Right renal cortex interstitium (tissue), 3 donors: ENCODE measurements at places on chromosomes 7 and 10. TPM values are rescaled to one million over a fixed set of nuclear protein-coding genes. Genes with fewer than 3 reads are reported as not detected.

- no peak for DNase-seq
Observed at GRCh38 chr10:78330884-78331283, 297.2 kb downstream of the RPS24 start.

GRCh38 chr7:55441774-55442522, 76.8 kb downstream of the LANCL2 start:
- DNase-seq, result no peak

- DNase-seq, result no peak
Observed at GRCh38 chr10:62816076-62816330, 163 bp downstream of the EGR2 start.

- no peak for DNase-seq
Observed at GRCh38 chr7:46745707-46746090, 824.6 kb upstream of the IGFBP3 start.

- no peak for DNase-seq
Observed at GRCh38 chr10:32949221-32949678, 8.8 kb downstream of the ITGB1 start.

The GBX1 gene
- polyA plus RNA-seq, result 0.14 TPM

The LRRC4 gene
- polyA plus RNA-seq, result 8.4 TPM

The ACTR3C gene
- polyA plus RNA-seq, result 8.9 TPM
